Fibroblast of skin of right biceps (primary cell): ENCODE measurements at places on chromosomes 3 and 15.

DNA sequence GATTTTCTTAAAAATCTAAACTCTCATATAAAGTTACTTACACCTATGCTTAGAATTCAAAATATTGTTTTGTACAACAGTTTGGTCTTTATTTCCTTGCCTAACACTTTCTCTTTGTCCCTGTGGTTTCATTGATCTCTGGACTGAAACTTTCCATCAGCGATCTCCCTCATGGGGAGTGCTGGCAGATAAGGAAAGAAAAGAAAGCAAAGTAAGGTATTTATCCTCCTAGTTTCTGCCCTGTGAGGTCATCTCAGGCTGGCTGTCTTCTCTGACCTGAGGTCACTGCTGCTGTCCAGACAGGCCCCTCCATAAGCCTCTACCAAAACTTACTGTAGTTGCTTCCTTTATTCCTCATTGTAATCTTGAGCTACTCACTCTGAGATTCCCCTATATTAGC is 57.9 kb upstream of the EPHA6 start:
- DNase-seq, result no peak

- DNase-seq, result no peak
Measured at GRCh38 chr3:45320986-45321385, 67.4 kb upstream of the LARS2 start.

DNA sequence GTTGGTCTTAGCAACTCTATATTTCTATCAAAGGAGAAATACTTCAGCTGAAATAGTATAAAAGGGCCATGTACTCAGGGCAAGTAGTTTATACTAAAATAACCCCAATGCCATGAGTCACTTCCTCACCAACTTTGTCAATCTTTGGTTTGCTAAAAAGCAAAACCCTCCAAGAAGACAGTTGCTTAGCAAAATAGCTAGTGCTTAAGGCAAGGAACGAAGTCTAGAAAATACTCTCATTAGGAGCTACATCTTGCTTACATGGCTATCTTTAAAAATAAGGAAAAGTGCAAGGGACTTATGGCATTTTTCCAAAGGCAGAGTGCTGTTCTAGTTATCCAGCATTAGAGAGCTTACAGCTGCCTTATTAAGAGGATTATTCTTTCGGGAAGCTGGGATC is 28.4 kb downstream of the P3H2 start:
- peak; percentile 82 for DNase-seq

- DNase-seq, result no peak
Measured at GRCh38 chr3:182234881-182235280, 523.2 kb downstream of the SOX2 start.

- peak; percentile 75 for DNase-seq
Measured at GRCh38 chr15:88882785-88883184, 12.6 kb downstream of the HAPLN3 start.

GRCh38 chr15:27084844-27085243 is 113.9 kb downstream of the GABRG3 start:
- DNase-seq, result no peak

- peak; percentile 78 for DNase-seq
Measured at GRCh38 chr3:133412183-133413132, 12.6 kb downstream of the BFSP2 start.

GRCh38 chr15:49421991-49422390 is 1.1 kb upstream of the FGF7 start:
- peak; percentile 77 for DNase-seq

- DNase-seq, result no peak
Measured at GRCh38 chr3:5160940-5161858, 26.3 kb upstream of the EDEM1 start.

DNA sequence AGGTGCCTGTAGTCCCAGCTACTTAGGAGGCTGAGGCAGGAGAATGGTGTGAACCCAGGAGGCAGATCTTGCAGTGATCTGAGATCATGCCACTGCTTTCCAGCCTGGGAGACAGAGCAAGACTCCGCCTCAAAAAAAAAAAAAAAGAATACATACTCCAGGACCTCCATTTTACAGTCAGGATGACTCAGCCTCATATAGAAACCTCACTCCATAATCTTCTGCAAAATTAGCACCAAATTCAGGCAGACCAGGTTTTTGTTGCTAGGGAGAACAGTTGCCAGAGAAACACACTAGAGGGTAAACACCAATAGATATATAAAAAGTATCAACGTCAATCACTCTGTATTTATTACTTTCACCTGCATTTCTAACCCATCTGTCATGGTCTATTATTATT is 28.3 kb upstream of the AP3B2 start:
- peak; percentile 25 for DNase-seq

DNA sequence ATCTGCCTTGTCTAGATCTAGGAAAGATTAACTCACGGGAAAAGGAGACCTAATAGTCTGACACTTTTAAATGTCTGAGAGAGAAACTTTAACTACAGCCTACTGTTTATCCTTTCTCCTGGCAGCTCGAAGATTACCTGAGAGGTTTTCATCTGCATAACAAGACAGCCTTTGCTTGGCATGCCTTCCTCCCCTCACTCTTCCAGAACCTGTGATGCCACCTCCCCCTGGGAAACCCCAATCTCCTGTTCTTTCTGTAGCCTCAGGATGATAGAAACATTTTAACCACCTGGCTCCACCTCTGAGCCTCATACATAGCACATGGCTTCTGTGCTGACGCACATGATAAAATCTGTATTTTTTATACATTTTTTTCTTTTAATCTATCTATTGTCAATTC is 420.8 kb downstream of the CNTN6 start:
- no peak for DNase-seq

DNA sequence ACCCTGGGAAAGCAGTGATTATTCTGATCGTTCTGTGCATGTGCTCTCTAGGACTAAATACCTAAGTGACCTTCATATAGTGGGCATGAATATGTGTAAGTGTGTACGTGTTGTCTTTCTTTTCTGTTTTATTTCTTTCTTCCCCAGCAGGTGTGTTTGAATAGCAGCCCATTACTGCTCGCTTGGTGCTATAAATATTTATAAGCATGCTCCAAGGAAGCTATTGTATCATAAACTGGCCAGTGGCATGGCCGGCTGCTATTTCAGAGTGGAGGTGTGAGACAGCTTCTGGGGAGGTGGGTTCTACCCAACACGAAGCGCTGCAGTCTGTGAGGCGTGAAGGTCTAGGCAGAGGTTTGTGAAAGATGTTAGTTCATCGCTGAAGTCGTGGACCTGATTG is 641.8 kb downstream of the NTRK3 start:
- DNase-seq, result no peak

- peak; percentile 70 for DNase-seq
Measured at GRCh38 chr3:11764931-11765363, 81.7 kb downstream of the TAMM41 start.

- no peak for DNase-seq
Measured at GRCh38 chr3:46508850-46509591, 11.2 kb downstream of the RTP3 start.

- peak; percentile 96 for DNase-seq
Measured at GRCh38 chr3:61561374-61562041, at the start of gene PTPRG. Gene PTPRG (plus strand): TSS chr3:61561571. CDS start chr3:61562288, 717 bp downstream.

DNA sequence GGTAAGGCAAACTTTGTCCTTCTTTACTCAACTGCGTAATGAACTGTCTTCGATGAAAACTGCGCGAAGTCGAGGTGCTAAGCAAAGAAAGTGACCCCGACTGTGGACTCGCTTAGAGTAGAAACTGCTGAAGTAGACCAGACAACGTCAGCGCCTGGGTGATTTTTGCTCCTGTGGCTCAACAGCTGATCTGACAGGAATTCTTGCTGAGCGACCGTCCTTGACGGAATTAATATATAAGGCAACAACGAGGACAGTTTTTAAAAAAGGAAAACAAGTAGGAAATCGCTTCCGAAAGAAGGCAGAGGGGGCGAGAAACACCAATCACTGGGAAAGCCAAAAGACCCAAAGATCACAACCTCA is 541 bp downstream of the RPS27L start:
- DNase-seq, result peak; percentile 53

GRCh38 chr3:188574885-188575284 is 420.9 kb downstream of the LPP start:
- no peak for DNase-seq

DNA sequence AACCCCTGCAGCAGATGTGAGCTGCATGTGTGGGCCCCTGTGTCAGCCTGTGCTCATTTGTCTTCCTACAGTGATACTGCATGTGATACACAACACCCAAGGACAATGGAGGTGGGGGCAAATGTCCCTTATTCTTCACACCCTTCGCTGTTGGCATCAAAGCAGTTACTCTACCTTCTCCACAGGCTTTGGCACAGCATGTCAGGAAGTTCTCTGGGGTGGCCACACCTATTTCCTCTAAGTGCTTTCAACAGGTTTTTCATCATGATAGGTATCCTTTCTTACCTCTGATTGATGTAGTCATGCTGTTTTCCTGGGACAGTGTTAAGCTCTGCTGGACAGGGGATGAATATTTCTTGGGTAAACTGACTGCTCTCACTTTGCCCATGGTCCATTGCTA is 29.5 kb downstream of the ZNF662 start:
- no peak for DNase-seq

DNA sequence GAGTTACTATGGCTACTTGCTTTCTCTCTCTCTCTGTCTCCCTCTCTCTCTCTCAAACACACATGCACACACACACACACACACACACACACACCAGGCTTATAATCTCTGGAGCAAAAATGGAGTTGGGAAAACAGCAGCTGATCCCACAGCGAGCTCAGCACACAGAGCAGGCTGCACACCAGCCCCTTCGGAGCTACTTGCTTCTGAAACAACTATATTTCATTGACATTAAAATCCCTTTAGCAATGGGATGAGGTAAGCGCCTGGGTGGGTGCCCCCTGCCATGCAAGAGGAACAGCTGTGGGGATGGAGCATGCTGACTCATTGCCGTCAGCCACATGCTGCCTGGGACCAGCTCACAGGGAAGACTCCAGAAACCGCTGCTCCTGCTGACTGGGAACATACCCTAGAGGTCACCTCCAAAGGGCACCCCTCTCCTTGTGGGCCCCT is 45.7 kb downstream of the B3GNT5 start:
- DNase-seq, result peak; percentile 83

- DNase-seq, result no peak
Measured at GRCh38 chr15:88651136-88651732, 12.4 kb downstream of the ISG20 start.

GRCh38 chr15:31327669-31328427 is 1.2 kb downstream of the KLF13 start:
- DNase-seq, result peak; percentile 43

GRCh38 chr3:124619887-124620599 is 110.2 kb upstream of the UMPS start:
- DNase-seq, result no peak

- DNase-seq, result peak; percentile 33
Measured at GRCh38 chr3:148187296-148187695, 510.4 kb upstream of the AGTR1 start.

DNA sequence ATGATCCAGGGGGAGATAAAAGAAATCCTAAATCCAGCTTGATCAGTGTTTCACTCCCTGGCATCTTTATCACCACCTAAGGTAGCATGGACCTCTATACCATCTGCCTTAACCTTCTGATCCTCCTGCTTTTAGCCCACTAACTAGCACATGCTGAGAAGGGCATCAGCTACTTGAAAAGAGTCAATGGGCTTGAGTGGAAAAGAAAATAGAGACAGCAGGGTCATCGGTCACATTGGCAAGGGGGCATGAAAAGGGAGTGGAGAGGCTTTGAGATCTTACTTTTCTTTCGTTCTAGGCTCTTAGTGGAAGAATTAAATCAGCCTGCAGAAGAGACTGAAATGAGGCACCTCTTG is 239 bp upstream of the ZFYVE19 start:
- no peak for DNase-seq

DNA sequence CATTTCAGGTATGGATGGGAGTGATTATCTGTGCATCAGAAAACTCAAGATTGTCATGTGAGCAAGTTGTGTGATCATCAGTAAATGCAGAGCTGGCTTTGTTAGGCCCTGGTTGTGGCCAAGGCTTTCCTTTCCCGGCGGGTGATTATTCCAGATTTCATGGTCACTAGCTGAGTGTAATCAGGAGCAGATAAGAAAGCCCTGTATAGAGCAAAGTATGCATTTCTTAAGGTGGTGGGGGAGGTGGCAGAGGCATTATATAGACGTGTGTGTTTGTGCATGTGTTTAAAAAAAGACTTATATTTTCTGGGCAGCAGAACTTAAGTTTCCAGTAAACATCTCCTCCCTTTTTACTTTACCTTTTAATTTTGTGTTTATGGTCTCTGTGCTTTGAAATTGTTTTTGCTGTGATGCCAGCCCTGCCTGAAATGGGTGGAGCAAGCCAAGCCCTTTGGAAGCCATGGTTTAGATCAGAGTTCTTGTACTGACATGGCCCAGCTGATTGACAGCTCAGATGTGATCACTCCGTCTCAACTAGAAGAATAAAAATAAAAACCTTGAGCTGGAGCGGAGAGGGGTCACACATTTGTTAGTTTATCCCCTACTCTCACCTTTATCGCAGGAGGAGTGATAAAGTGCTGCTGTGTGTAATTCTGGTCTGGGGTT is 22.2 kb downstream of the SMAD3 start:
- DNase-seq, result no peak

DNA sequence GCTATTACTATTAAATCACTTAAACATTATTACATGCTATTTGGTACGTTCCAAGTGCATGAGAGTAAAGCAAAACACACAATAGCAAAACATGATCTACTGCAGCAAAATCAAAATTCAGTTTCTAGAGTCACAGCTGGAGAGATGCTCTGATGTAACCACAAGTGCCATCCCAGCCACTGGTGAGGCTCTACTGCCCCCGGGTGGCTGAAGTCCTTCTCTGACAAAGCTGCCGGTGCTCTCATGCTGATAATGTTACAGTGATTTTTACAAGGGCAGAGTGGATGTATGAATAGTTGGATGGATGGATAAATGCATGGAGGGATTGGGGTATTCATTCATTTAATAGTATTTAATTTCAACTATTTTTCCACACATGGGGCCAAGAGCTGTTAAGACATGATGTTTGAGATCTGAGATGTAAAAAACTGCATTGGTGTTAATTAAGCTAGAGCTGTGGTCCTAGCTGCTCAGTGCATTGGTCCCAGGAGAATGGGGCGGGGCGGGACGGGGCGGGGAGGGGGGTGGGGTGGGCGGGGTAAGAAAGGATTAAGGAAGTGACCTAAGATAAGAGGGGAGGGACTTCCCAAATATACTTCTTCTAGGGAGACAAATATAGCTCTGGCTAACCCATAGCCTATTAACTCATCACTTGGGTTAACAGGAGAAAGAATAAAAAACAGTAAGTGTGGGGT is 5.3 kb upstream of the SPESP1 start:
- DNase-seq, result peak; percentile 73

DNA sequence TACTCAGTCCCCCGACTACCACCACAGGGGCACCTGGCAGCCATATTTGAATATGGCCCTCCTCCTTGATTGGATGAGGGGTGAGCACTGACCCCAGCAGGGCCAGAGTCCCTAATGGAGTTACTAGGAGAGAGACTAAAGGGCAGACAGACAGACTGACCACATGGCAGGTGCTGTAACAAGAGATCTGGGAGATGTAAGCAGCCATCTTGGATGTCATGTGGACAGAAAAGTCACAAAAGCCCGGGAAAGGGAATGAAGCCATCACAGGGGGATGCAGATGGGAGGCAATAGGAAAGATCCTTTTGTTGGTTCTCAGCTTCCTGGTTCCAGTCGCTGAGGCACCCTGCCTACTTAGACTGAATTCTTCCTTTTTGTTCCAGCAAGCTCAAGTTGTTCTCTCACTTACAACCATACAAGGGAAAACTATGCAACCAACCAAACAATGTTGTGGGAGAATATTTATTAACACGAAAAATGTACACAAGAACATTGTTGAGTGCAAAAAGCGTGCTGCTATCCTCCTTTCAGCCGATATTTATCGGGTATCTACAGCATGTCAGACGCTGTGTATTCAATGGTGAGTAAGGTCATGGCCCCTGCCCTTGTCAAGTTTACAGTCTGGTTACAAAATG is 511.6 kb upstream of the PROK2 start:
- DNase-seq, result no peak
